Substantia nigra (tissue), 51 donors: ENCODE measurements at places on chromosomes 1 and 21.

- no peak for DNase-seq
Observed at GRCh38 chr1:119727991-119728390, 16.3 kb downstream of the PHGDH start.

DNA sequence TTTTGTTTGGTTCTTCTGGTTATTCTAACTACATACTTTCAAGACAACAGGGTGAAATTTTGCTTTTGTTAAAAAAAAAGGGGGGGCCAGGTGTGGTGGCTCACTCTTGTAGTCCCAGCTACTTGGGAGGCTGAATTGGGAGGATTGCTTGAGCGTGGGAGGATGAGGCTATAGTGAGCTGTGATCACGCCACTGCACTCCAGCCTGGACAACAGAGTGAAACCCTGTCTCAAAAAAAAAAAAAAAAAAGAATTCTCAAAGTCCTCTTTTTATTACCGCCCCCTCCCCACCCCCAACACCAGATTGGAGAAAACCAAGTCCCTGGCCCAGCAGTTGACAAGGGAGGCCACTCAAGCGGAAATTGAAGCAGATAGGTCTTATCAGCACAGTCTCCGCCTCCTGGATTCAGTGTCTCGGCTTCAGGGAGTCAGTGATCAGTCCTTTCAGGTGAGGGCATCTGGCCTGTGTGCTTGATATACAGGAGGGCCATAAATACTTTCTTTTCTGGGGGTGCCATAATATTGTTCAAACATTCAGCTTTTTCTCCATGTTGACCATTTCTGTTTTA is 50.2 kb downstream of the LAMC2 start:
- no peak for DNase-seq

- DNase-seq, result no peak
Observed at GRCh38 chr1:94383966-94384408, 34.2 kb upstream of the ABCD3 start.

- DNase-seq, result no peak
Observed at GRCh38 chr1:41272601-41273000, 30.5 kb upstream of the SCMH1 start.

GRCh38 chr1:151846062-151846568 is 6.5 kb upstream of the C2CD4D start:
- DNase-seq, result no peak

DNA sequence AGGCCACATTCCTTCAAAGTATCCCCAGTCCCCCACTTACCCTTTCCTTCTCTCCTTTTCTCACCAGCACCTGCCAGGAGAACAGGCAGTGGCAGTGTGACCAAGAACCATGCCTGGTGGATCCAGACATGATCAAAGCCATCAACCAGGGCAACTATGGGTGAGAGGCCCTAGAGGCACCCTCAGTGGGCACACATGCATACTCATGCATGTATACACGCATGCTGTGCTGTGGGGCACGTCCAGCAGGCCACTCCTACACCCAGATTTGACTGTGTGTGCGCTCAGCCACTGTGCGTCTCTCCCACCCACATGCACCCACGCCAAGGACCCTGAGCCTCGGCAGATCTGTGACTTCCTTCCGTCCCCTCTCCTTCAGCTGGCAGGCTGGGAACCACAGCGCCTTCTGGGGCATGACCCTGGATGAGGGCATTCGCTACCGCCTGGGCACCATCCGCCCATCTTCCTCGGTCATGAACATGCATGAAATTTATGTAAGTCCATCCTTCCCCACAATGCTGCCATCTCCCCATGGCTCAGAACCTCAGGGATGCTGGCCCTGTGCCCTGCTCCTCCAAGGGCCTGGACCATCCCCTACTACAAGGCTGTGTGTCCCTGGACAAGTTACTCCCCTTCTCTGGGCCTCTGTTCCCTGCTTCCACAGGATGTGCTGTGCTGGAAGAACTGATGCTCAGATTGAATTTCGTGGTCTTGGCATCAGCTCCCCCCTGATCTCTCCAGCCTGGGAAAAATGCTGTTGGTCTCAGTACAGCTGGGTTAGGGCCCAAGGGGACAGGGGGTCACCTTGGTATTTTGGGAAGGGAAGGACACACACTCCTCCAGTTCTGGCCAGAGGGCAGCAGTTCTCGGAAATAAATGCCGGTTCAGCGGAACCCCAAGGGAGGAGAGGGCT is 7.0 kb downstream of the TINAGL1 start:
- DNase-seq, result no peak

DNA sequence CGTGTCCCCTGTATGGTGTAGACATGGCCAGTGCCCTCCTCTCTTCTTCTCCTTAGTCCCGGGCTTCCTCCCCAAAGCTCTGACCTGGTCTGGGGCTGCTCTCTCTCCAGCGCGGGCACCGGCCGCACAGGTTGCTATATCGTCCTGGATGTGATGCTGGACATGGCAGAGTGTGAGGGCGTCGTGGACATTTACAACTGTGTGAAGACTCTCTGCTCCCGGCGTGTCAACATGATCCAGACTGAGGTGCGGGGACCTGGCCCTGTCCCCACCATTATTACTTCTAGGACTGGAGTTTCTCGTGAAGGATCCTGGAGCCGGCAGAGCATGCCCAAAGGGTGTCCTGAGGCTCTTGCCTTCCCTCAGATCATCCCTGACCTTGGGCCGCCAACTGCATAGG is 78.9 kb downstream of the PTPRU start:
- DNase-seq, result no peak

DNA sequence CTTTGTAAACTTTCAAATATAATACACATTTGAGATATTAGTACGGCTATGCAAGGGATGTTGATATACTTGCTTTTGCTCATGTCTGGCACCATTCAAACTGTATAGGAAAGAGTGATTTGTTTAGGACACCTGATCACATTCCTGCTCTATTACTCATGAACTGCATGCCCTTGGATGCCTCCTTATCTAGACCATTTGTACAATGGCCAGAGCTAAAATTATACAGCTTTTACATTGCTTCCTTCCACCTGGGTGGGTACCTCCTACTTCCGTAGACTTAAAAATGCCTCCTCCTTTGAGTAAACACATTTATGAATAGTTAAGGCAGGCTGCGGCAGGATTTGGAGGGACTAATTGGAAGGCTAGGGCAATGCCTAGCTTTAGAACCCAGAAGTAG is 85.4 kb upstream of the PBX1 start:
- no peak for DNase-seq

DNA sequence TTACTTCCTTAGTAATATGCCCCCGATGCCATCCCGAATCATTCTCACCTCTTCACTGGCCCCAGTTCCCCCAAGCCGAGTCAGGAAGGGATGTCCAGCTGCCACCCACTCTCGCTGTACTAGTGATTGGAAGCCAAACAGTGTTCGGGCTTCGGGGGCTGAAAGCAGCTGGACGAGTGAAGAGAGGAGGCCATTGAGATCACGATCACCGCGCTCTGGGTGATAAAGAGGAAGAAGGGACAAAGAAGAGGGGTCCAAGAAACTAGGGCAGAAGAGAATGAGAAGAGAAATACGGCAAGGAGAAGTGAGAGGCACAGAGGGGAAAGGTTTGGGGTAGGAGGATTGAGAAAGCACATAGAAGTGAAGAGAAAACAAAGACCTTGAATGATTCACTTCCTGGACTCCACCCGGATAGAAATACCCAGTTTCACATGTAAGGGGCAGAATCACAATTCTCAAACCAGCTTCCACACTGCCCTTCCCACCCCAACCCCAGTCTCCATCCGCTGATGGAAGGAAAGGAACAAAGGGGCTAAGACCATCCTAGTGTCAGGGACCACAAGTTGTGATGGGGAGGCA is 3.7 kb upstream of the SF3B4 start:
- no peak for DNase-seq

GRCh38 chr1:230243583-230244353 is 176.7 kb downstream of the GALNT2 start:
- DNase-seq, result no peak

DNA sequence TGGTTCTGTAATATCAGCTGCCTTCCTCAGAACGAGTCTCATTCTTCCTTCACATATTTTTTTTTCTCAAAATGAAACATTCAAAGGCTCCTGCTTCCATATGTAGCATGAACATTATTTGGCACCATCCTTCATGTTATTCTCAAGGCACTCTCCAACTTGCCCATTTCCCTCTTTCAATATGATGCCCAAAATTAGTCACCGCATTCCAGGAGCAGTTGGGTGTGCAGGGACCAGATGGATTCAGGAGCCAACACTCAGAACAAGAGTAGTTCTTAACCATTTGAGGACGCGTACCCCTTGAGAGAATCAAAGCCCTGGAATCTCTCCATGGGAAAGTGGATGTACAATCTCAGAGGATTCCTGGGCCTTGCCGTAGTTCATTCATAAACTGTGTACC is 50.3 kb downstream of the KCNK1 start:
- no peak for DNase-seq

DNA sequence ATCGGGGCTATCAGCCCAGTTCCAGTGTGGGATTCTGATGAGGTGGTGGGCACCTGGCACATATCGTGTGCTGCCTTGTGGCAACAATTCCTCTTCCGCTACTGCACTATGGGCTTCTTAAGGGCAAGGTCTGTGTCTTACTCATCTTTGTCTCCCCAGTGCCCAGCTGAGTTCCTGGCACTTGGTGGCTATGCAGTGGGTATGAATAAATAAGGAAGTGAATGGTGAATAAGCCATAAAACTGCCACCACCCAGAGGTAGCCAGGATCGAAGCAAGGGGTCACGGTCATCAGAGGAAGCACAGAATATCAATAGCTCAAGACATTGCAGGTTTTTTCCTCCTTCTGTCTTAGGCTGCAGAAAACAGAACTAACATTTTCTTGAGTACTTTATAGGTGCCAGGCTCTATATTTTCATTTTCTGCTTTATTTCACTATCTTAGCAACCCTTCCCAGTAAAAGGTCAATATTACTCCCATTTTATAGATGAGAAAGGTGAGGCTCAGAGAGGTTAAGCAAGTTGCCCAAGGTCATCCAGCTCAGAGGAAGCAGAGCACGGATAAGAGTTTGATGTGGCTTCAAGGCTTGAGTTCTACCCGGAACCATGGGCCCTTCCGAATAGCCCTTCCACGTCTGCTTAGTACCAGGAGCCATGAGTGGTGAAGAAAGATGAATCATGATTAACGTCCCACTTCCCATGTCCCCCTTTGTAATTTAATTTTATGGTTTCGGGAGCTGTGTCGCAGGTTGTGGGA is 10.2 kb downstream of the C1orf94 start:
- DNase-seq, result no peak

DNA sequence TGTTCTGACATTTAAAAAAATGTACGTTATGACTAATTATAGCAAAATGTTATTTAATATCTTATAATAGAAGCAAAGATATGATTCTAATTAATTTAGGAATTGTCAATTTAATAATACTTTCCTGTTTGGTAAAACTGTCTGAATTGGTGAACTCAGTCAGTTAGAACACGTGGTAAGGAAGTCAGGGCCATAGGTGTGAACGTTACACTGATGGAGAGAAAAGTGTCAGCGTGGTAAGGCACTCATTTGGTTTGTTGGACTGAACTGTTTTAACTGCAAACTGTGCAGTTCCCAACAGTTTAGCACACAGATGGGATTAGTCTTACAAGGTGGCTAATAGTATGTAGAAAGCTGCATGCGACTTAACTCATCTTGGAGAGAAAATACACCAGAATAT is 102.9 kb downstream of the EPB41 start:
- DNase-seq, result no peak

- DNase-seq, result no peak
Observed at GRCh38 chr21:45251635-45252447, 35.9 kb downstream of the POFUT2 start.

DNA sequence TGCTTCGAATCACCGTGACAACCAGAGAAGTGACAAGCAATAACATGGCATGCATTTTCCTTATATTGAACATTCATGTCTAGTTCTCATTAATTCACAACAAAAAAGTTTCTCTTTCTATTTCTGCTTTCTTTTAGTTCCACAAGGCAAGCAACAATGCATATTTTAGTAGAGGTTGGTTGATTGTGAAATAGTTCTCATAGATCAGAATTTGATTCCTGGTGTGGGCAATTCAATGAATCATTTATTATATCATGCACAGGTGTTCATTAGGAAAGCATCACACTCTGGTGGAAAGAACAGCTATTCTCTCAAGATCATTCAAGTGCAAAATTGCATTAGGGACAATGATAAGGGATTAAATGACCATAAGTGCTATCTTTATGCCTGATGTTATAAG is 980.9 kb downstream of the BRINP3 start:
- no peak for DNase-seq

DNA sequence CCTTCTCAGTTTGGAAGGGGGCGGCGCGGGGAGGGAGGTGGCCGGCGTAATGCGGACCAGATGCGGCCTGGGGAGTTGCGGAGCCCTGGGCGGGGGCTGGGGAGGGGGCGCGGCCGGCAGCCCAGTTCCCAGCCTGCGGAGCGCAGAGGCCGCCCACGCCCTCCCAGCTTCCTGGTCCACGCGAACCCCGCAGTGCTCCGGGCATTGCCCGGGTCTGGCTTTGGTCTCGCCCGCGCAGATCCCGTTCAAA is 695 bp downstream of the DMBX1 start:
- DNase-seq, result no peak

- no peak for DNase-seq
Observed at GRCh38 chr21:43590194-43590593, 69.1 kb downstream of the HSF2BP start.

GRCh38 chr1:241533326-241534115 is 1.3 kb downstream of the KMO start:
- DNase-seq, result no peak

- DNase-seq, result no peak
Observed at GRCh38 chr1:157771661-157772425, 5.1 kb downstream of the FCRL2 start.

DNA sequence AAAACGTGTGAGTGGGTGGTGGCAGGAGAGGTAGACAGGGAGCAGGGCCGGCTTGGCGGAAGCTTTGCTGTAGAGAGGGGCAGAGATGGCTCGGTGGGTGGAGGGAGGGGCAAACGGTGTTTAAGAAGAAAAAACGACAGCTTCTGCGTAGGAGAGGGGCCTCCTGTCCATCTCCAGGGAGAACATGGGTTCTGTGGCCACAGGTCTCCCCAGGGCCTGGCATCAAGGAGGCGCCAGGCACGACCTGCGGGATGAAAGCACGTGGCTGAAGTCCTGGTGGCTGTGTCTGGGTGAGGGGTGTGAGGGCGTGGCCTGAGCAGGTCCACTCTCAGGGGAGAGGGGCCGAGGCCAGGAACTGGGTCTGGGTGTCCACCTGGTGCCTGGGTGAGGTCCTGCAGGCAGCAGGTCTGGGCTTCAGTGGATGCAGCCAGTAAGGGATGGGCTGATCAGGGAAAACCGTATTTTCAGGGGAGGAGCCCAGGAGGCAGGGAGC is 940 bp upstream of the PRKCZ start:
- no peak for DNase-seq

DNA sequence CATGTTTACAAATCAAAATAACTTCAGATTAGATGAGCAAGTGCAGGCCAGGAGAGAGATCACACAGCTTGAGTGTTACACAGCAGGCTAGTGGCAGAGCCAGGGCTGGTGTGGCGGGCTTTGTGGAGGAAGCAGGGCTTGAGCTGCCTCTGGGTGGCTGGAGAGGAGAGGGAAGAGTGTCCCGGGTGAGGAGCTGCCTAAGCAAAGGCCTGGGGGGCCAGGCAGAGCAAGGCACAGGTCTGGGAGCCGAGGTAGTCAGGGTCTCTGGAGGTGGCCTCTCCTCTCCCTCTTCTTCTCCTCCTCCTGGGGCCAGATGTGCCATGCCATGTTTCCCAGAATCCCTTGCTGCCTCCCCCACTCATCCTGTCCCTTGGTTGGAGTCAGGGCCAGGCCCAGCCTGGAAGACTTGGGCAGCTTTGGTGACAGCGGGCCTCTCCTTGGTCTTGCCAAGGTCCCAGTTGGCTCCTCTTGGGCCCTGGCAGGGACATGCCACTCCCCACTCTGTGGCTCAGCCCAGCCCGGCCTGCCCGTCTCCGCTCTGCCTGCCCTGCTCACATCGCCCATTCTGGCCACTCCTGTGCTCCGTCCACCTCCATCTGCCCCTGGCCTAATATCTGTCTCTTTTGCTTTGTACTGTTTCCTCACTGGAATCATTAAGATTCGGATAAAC is 70.3 kb downstream of the PTPRU start:
- no peak for DNase-seq
